ENCODE measurements at places on chromosomes 5 and 9. TPM values are rescaled to one million over a fixed set of nuclear protein-coding genes. Genes with fewer than 3 reads are reported as not detected.
A peak's percentile ranks its signal among the peaks of the same experiment; 100 is the strongest.

The ADGRV1 gene
- total RNA-seq = 1.2 TPM

DNA sequence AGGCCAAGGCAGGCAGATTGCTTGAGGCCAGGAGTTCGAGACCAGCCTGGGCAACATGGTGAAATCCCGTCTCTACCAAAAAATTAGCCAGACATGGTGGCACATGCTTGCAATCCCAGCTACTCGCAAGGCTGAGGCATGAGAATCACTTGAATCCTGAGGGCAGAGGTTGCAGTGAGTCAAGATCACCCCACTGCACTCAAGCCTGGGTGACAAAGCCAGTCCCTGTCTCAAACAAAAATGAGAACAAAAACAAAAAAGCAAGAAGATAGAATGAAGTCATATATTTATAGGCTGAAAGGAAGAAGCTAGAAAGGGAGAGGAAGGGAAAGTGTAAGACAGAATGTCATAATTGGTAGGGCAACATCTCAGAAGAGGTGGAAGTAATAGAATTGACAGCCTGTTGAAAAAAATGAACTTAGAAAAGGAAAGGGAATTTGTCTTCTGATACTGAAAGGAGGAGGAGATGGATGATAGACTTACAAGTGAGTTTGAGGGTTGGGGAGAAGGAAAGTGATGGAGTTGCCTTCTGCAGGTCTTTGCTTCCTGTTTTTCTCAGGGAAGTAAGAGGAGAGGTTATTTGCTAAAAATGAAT lies 32.2 kb downstream of the CARD6 start:
- no peak for DNase-seq

The PRSS3 gene
- total RNA-seq = not detected

DNA sequence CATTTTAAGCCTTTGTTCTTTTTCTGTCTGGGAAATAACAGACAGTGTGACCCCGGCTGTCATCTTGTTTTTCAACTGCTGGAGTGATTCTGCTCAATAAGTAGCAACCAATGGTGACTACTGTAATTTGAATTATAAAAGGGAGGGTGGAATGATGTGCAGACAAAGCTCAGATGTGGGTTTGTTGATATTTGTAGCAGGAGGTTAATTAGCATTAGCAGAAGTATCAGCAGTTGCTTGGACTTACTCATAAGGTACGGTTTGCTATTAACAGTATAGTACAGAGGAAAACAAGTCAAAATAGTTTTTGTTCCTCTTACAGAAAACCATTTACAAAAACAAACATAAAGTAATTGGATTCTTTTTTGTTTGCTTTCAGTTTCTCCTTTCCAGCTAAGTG lies 140.4 kb downstream of the TUSC1 start:
- no peak for DNase-seq

DNA sequence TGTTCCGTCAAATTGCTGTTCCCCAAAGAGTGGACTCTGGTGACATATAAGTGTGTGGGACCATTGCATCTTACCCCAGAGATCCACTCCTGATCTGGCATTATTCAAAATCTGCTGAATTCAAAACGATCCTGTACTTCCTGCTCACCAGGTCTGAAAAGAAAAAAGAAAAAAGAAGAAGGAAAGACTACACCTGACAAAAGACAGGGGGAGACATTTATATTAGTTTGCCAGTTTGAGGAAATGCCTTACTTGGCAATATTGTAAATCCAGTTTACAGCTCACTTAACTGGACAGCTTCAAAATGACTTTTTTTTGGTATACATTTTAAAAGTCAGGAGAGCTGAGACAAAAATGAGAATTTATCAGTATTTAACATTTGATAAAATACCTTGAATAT lies 15.0 kb upstream of the GRHPR start:
- DNase-seq = no peak

DNA sequence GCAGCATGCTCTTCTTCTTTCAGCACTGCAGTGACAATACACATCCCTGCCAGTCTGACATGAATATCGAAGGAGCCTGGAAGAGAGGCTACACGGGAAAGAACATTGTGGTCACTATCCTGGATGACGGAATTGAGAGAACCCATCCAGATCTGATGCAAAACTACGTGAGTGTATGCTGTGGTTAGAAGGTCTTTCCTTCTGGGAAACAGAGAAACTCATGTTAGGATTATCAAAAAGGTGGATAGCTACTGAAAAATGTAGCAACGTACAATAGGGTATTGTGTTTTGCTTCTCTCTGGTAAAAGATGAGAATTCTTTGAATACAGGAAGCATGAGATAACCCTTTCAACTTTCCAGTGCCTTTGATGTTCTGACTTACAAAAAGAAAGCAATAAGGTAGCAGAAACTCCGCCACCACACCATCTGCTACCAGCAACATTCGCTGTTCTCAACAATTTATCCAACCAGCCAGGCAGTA lies 133.3 kb downstream of the PCSK5 start:
- DNase-seq = peak; percentile 16

The PRUNE2 gene
- not detected for total RNA-seq

DNA sequence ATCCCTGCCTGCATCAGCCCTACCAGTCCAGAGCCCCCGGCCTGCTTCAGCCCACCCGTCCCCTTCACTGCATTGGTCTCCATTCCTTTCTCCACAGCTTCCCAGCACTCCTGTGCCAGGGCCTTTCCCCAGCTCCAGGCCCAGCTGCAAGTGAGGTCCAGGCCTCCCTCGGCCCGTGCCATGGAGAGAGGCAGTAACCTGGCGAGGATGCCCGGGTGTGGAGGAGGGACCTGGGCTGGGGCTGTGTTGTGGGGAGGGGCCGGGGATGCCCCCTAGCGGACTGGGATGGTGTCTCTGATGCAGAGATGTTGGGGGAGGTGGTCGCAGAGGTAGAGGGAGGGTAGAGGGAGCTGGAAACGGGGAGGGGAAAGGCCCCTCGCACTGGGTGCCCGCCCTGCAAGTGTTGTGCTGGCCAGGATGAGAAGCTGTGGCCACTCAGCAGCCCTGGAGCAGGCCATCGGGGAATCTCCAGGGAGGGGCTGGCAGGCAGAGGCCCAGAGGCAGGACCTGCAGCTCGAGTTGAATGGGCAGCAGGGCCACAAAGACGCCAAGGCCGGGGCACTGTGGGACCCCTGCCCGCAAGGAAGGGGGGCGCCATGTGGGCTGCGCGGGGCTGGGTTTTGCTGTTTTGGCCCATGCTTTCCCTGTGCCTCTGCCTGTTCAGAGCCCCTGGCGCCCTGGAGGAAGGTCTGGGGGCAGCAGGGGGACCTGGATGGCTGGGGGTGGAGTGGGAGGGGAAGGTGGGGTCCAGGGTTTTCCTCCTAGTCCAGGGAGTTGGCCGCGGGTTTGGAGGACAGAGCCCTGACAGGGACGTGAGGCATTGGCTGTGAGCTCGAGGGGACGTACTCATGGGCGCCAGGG lies 26.0 kb upstream of the NKD2 start:
- DNase-seq = no peak

The PCDHA4 gene
- total RNA-seq = not detected

The SOWAHA gene
- total RNA-seq = not detected

- DNase-seq = no peak
Observed at GRCh38 chr9:14824481-14824880, 85.7 kb downstream of the FREM1 start.

- DNase-seq = no peak
Observed at GRCh38 chr5:54516051-54516655, 1.4 kb upstream of the SNX18 start.

GRCh38 chr5:34587355-34588241 lies 68.5 kb upstream of the RAI14 start:
- DNase-seq = no peak

DNA sequence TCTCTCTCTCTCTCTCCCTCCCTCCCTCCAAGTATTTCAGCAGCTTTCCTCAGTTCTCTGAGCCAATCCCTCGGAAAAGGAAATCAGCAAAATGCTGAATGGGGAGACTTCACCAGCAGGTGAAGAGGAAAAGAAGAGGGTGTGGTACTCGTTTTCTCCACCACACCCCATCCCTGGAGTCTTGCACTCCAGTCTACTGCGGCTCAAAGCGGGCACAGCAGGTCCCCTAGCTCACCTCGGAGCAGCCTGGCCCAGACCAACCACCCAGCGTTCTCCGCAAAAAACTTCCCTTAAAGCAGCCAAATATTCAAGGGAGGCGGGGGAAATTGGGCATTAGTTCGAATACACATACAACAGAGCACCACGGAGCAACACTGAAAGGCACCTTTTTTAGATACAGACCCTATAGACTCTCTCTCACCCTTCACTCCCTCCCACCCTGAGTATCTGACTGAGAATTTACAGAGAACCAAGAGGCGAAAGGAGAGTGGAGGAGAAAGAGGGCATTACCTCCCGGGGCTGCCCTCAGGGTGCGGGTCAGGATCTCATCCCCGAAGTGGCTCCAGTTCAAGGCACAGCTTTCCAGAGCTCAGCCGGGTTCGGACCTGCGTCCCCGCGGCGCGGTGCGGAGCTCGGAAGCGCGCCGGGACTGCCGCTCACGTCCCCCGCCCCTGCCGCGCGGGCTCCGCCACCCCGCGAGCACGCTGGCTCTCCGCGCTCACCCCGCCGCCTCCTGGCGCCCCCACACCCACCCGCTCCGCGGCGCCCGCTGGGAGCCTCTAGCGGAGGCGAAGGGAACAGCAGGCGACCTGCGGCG lies 1638.5 kb upstream of the C9orf72 start:
- no peak for DNase-seq

- peak; percentile 87 for DNase-seq
Observed at GRCh38 chr5:134145779-134146581, 30.8 kb downstream of the SKP1 start.

The SPINK13 gene
- total RNA-seq = not detected

The KCNMB1 gene
- 0.11 TPM for total RNA-seq

DNA sequence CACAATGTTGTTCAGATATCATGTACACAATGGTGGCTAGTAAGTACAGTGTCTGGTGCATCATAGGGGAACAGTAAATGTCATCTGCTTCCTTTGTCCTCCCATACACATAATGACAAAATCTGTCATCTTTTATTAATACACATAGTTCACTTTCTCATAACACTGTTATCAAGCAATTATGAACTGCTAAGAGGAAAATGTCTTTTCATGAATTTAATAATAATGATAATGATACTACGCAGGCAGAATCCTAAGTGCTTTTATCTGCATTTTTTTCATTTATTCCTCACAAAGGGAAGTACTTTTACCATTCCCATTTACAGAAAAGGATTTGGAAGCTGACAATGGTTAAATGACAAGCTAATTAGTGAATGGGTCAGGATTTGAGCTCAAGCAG lies 35.7 kb downstream of the DPYSL3 start:
- DNase-seq = no peak

DNA sequence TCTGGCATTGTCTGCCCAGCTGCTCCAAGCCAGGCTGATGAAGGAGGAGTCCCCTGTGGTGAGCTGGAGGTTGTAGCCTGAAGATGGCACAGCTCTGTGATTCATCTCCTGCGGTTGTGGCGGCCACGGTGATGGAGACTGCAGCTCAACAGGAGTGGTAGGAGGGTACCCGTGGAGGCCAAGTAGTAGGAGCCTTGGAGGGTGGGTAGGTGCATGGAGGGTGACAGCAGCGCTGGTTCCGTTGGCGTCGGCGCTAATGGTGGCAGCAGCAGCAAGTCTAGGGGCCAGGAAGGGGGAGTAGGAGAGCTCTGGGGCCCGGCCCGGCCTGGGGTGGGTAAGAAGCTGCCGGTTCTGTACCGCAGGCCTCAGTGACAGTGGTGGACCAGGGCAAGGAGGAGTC lies 22.4 kb upstream of the TRIM52 start:
- no peak for DNase-seq

- DNase-seq = no peak
Observed at GRCh38 chr9:105238302-105238701, 6.1 kb upstream of the SLC44A1 start.

The SLC6A7 gene
- not detected for total RNA-seq

The DOCK2 gene
- total RNA-seq = 220 TPM

The IQGAP2 gene
- 58.8 TPM for total RNA-seq

DNA sequence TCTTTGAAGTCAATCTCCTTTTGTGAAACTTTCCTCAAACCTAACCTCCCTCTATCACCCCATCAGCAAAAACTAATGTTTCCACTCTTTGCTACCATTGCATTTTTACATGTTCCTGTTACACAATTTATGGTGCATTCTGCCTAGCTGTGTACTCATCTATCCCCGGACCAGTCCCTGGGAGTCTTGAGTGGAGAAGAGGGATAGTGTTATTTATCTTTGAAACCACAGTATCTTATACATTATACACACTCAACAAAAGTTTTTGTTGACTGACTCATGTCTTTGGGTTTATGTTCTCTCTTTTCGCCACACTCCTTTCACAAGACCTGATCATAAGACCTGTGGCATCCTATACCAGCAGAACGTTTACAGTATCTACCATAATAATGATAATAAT lies 26.4 kb downstream of the TNFAIP8 start:
- no peak for DNase-seq

DNA sequence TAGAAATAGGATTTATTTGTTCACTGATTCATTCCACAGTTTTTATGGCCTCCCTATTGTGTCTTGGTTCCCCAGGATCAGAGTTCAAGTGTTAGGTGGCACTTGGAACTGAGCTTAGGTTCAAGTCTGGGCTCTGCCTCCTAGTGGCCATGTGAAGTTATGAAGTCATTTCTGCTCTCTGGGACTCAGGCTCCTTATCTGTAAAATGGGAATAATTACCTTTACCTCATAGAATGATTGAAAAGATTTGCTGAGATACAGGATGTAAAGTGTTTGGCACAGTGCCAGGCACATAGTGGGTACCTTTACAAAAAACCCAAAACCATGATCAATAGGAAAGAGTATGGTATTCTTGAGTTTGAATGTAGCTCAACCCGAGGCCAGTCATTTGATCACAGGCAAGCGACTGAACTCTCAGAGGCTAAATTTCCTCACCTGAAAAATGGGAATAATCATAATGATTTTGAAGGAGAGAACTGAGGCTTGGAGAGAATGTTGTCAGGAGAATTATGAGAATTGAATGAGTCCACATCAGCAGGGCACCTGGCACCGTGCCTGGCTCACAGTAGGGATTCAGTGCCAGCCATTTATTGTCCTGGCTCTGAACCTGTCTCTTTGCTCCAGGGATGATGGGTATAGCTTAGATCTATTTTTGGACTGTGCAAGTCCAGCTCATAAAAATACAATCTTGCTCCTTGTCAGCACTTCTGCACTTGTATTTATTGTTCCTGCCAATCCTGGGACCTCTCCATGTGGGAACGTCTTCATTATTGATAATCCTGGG lies 10.8 kb downstream of the NSG2 start:
- no peak for DNase-seq

GRCh38 chr9:36729906-36730305 lies 157.2 kb downstream of the MELK start:
- DNase-seq = no peak

The SGCD gene
- total RNA-seq = not detected

GRCh38 chr5:156128026-156128425 lies 198.9 kb upstream of the SGCD start:
- DNase-seq = no peak

- DNase-seq = no peak
Observed at GRCh38 chr5:15748266-15748665, 248.3 kb downstream of the FBXL7 start.

The SUSD3 gene
- total RNA-seq = 35.6 TPM

The RIGI gene
- total RNA-seq = 5.0 TPM

The DMRT2 gene
- total RNA-seq = not detected

- DNase-seq = no peak
Observed at GRCh38 chr5:178994580-178995340, at the start of gene GRM6. GRM6 (minus strand) TSS chr5:178995320; CDS start chr5:178994944, 376 bp downstream.
